ENCODE measurements at places on chromosomes 7 and 10. TPM values are rescaled to one million over a fixed set of nuclear protein-coding genes. Genes with fewer than 3 reads are reported as not detected.

- no peak overlapping the region for H3K4me3 ChIP-seq
- H3K27ac ChIP-seq: no peak overlapping the region
- H3K27me3 ChIP-seq: no peaks in the 10 kb centered on the region
- no peaks in the 10 kb centered on the region for H3K36me3 ChIP-seq
- no peak for DNase-seq
- H3K4me1 ChIP-seq: peaks cover 8% of the 10 kb centered on the region
Measured at GRCh38 chr10:72123616-72124015, 35.3 kb upstream of the SPOCK2 start.

Gene SLC39A12
- not detected for total RNA-seq

Gene FAM25A
- total RNA-seq: not detected

Gene HOXA10
- 16.2 TPM for total RNA-seq

DNA sequence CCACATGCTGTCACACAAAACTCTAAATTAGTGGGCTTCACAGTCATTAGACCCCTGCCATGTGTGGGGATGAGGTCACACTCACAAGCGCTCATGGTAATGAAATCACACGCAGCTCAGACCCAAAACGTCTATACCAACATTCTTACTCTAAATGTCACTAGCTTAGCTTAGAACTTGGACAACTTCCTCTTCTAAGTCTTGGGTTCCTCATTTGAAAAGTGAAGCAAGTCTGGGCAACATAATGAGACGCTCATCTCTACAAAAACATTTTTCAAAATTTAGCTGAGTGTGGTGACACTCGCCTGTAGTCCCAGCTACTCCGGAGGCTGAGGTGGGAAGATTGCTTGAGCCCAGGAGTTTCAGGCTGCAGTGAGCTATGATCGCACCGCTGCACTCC, 92.7 kb upstream of the MACROH2A2 start:
- no peaks in the 10 kb centered on the region for H3K36me3 ChIP-seq
- H3K4me1 ChIP-seq: no peaks in the 10 kb centered on the region

Gene CDC14C
- total RNA-seq: 0.15 TPM

Gene CPN1
- total RNA-seq: not detected

Gene PON1
- total RNA-seq: 0.84 TPM

- H3K4me3 ChIP-seq: no peak overlapping the region
- no peak for DNase-seq
- no peaks in the 10 kb centered on the region for H3K27me3 ChIP-seq
- peaks cover 3% of the 10 kb centered on the region for H3K4me1 ChIP-seq
Measured at GRCh38 chr10:102579328-102579727, 65.0 kb upstream of the TRIM8 start.

Gene LRRN3
- 19.3 TPM for total RNA-seq

Data from SJCRH30 (cell line).